ENCODE measurements at places on chromosomes 4 and X.
A peak's percentile ranks its signal among the peaks of the same experiment; 100 is the strongest.

DNA sequence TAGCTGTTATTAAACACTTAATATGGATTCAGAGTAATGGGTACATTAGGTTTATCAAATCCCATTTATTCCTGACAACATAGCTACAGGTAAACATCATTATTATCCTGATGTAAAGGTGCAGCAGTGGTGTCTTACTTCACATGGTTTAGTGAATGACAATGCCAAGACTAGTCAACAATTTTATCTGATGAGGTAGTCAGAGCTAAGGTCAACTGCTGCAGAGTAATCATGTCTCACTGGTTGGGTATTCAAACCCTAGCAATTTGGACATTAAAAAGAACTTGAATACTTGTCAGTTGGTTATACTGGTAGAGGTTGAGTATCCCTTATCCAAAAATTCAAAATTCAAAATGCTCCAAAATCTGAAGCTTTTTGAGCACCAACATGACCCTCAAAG lies 117.6 kb downstream of the MAB21L2 start:
- no peak for DNase-seq

GRCh38 chr4:180962268-180962667 lies 1280.9 kb upstream of the TENM3 start:
- no peak for DNase-seq

DNA sequence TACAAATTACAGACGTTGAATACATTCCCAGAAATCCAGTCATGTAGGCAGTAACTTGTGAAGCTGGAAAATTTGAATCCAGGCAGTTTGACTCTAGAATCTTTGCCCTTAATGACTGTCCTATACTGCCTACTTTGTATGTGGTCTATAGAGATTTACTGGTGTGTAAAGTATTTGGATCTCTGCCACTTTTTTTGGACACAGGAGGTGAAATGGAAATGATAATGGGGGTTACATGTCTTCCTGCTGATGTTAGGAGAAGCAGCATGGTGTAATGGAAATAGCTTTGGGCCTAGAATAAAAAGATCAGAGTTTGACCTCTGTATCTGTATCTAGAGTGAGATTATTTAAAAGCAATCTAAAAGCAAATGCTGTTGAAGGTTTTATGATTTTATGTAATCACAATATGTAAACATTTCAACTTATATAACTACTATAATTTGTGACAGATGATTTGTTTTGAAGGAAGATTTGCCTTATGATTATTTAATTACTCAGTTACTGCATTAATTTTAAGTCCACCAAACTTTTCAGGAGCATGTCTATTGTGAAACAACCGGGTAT lies 3.3 kb downstream of the COL4A5 start:
- DNase-seq, result no peak

DNA sequence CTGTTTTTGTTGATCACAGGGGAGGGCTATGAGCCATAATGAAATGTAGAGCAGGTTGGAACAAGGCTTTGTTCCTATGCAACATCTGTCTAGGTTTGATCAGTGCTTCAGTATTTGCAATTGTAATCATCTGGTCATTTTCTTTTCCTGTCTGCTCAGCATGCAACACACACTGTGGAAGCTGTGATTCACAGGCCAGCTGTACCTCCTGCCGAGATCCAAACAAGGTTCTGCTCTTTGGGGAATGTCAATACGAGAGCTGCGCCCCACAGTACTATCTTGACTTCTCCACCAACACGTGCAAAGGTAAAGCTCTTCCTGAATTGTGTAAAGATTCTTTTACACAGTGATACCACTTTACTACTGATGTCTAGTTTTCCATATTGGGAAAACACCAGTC lies 181.9 kb upstream of the ANXA3 start:
- no peak for DNase-seq

DNA sequence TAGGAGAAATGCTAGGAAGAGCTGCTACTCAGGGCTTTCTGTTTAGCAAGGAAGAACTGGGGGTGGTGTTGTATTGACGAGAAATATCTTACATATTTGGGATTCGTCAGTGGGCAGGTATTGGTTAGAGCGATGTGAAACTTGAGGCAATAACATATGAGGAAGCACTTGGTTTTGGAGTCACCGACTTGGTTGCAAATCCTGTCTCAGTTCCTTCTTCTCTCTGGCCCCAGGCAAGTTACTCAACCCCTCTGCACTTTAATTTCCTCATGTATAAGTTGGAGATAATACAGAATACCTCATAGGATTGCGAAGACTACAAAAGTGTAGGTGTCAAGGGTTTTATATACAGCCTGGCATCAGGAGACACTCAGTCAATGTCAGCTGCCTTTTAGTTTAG lies 34.1 kb downstream of the GPAT3 start:
- no peak for DNase-seq

DNA sequence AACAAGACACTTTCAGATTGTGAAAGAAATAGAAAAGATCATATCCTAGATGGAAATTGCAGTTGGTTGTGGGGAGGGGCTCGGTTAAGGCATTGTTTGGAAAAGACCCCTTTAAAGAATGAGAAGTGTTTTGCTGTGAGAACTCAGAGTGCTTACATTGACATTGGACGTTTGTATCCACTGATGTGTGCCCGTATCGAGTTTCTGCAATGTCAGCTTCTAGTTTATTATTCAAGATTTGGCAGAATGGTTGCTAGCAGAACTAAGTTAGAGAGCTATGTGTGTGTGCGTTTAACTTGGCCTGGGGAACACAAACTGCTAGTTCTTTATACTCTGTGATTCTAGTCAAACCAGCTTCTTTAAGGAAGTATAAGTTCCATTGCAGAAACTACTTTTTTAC lies 2702.5 kb downstream of the PCDH7 start:
- peak; percentile 6 for DNase-seq

- no peak for DNase-seq
Measured at GRCh38 chrX:114903618-114904017, 113.8 kb downstream of the IL13RA2 start.

DNA sequence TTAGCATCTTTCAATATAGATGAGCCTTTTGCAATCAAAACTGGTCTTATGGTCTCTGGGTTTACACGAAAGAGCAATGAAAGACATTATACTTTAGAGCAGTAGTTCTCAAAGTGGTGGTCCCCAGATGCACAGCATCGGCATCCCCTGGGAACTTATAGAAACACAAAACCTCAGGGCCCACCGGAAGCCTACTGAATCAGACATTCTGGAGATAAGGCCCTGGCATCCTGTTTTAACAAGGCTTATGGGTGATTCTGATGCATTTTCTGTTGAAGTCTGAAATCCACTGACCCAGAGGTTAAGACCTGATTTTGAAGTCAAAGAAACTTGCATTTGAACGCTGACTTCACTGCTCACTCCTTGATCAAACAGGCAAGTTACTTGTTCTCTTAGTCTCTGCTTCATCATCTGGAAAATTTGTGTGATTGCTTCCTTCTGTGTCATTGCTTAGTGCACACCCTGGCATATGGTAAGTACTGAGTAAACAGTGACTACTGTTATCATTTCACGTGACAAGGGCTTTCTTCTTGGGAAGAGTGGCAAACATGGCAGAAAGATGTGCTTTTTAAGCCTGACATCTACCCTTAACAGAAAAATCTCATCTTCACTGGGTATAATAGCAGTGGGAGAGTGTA lies 14.5 kb downstream of the CHRNA9 start:
- no peak for DNase-seq

DNA sequence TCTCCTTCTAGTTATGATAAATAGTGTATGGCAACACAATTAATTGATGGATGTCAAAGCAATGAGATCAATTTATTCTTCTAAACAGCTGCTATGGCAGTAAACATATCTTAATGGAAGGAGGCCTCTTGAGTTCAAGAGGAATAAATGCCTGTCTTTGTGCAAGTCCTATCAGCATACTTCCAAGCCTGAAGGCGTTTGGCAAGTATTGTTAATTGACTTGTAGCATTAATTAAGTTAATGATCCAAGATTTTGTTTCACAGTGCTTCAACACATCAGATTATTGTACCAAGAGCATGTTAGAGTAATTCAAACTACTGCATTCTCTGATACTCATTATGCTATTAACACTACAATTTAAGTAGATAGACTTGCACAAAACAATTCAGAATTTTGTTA lies 144.8 kb downstream of the FAT4 start:
- no peak for DNase-seq

- DNase-seq, result no peak
Measured at GRCh38 chr4:168451331-168451730, 29.0 kb downstream of the DDX60L start.

GRCh38 chrX:40087425-40088298 lies 10.1 kb downstream of the BCOR start:
- no peak for DNase-seq

DNA sequence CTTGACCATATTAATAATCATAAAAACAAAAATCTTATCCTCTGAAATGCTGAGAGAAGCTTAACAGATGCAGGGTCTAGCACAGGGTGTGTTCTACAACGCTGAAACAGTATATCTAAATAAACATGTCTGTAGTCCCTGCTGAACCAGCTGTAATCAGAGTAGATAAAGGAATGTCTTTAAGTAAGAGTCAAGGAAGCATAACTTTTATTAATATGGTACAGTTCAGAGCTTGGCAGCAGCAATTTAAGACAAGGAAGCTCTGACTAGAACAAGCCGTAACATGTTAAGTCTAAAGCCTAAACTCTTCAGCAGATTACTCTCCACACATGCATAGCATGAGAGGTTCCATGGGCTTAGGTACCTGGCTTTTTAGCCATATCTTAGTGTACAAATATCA lies 36.1 kb downstream of the NFKB1 start:
- DNase-seq, result no peak

DNA sequence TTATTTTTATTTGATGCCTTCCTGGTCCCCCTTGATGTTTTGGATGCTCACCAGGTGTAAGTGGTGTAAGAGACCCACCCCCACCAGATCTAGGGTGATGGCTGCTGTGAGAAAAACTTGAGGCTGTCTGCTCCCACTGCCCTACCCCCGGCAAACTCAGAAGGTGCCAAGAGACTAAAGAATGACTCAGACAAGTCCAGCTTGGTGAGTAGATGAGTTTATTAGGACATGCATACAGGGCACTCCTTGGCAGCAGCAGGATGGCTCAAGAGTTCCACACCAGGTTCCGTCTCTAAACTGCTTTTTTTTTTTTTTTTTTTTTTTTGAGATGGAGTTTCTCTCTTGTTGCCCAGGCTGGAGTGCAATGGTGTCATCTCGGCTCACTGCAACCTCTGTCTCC lies 84.0 kb upstream of the HPF1 start:
- no peak for DNase-seq

GRCh38 chr4:153466949-153467896 lies 1.1 kb downstream of the TMEM131L start:
- peak; percentile 74 for DNase-seq

GRCh38 chrX:55593296-55593695 lies 29.9 kb upstream of the FOXR2 start:
- DNase-seq, result no peak

DNA sequence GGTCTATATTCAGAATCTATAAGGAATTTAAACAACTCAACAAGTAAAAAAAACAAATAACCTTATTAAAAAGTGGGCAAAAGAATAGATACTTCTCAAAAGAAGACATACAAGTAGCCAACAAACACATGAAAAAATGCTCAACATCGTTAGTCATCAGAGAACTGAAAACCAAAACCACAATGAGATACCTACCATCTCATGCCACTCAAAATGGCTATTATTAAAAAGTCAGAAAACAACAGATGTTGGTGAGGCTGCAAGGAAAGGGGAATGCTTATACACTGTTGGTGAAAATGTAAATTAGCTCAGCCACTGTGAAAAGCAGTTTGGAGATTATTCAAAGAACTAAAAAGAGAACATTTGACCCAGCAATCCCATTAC lies 201.6 kb downstream of the QDPR start:
- no peak for DNase-seq

DNA sequence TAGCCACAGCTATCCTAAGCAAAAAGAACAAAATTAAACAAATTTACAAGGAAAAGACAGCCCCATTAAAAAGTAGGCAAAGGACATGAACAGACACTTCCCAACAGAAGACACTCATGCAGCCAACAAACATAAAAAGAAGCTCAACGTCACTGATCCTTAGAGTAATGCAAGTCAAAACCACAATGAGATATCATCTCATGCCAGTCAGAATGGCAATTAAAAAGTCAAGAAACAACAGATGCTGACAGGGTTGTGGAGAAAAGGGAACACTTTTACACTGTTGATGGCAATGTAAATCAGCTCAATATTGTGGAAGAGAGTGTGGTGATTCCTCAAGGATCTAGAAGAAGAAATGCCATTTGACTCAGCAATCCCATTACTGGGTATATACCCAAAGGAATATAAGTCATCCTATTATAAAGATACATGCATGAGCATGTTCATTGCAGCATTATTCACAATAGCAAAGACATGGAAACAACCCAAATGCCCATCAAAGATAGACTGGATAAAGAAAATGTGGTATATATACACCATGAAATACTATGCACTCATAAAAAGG lies 163.0 kb upstream of the TET2 start:
- DNase-seq, result no peak

- DNase-seq, result no peak
Measured at GRCh38 chr4:174582463-174582862, 60.2 kb upstream of the HPGD start.

- DNase-seq, result no peak
Measured at GRCh38 chrX:123968383-123969050, 7.0 kb downstream of the STAG2 start.

GRCh38 chr4:38145741-38146140 lies 185.5 kb downstream of the PTTG2 start:
- no peak for DNase-seq

- DNase-seq, result no peak
Measured at GRCh38 chrX:13101441-13102139, 57.2 kb upstream of the FAM9C start.

DNA sequence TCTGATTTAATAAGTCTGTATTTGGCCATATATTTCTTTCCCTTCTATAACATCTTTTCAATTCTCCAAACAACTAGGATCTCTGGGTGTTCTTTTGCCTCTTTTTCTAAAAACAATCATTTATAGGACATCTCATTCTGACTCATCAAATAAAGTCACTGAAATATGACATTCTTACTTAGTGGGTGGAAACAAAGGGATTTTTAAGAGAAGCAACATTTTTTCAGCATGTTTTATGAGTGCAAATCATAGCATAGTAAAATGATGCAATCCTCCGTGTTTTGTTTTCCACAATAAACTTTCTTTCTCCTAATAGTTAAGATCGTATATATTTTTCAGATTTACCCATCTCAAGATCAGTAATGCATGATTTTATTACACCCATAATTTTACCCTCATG lies 179.8 kb downstream of the SPCS3 start:
- DNase-seq, result no peak

DNA sequence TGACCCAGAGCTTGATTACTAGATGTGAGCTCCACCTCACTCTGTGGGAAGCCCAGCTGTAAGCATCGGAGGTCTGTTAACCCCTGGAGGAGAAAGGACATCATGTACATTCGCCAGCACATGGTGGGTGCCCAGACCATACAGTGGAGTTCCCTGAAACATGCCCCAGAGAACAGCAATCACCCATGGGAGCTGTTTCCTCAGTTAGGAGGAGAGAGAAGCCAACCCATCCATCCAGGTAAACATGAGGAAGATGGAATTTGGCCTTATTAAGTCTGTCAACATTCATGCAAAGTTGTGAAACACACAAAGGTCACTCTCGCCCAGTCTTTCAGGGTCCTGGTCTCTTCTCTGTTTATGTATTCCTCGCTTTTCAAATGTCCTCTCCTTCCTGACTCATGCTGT lies 354.7 kb downstream of the ANK2 start:
- no peak for DNase-seq

Measured in T47D (cell line).